ENCODE measurements at places on chromosomes 16 and 17.
A peak's percentile ranks its signal among the peaks of the same experiment; 100 is the strongest.

DNA sequence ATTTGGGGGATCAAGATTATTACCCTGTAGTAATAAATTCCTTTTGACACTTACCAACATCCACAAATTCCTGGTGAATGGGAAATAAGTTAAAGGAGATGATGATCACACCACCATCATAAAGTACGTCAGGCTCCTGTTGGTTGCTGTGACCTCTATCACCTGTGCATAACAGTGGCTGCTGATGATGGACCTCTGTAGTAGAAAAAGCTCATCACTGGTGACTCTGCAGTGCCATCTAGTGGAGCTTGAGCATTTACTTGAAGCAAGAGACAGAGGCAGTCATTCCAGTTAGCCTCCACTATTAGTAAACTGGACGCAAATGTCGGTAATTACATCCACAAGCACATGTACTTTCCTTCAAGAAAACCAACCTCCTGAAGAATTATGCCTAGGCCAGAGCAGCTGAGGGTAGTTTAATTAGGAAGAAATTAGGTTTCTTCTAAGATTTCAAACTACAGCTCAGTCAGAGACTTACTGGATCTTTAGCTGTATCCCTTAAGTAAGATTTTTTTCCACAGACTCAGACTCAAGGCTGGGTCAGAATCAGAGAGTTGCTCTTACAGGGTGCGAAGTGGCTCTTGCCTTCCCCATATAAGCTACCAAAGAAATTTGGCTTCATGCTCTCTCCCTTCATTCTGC, 39.3 kb downstream of the CYB561 start:
- peak; percentile 96 for DNase-seq

- no peak for DNase-seq
Observed at GRCh38 chr16:87647431-87648185, 45.3 kb downstream of the JPH3 start.

- DNase-seq: no peak
Observed at GRCh38 chr17:59046192-59046591, 60.5 kb downstream of the TRIM37 start.

DNA sequence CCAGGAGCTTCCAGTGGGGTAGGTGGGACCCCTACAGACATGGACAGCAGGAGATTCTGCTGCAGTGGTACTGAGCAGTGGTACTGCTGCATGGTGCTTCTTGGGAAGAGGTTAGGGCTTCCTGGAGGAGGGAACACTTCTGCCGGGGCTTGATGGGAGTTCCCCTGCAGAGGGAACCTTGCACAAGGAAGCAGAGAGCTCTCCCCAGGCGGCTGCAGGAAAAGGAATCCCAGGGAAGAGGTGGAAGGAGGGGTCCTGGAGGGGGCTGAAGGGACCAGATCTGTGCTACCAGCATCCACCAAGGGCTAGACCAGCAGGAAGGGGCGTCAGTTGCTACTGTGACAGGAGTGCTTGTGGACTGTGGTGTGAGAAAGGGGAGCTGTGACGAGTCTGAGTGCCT, 10.6 kb downstream of the RIPOR1 start:
- peak; percentile 24 for DNase-seq

DNA sequence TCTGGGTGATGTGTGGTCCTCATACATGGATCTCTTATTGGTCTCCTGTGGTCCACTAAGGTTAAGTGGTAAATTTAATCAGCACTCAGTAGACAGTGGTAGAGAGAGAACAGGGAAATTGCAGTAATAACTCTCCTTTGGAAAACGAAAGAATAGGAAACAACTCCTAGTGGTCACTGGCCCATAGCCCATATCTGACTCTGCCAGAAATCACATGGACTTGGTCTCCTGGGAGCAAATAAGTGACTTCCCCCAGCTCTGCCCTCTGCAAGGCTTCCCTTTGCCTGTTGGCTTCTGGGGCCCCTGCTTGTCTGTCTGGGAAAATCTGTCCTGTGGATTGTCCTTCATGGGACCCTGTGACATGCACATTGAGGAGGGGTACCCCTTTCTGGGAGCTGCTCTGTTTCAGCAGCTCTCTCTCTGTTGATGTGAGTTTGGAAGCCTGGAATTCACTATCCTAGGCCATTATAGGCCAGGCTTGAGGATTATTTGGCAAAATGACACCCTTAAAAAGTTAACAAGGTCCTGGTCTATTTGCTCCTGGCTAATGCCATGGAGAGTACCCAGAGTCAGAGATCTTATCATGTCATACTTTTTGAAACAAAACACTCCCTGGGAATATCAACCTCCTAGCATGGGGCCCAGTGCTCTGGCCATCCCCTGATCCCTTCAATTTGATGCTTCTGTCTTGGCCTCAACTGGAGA, 58.0 kb upstream of the HNF1B start:
- DNase-seq: no peak

GRCh38 chr17:65627108-65627507, 65.7 kb upstream of the AXIN2 start:
- no peak for DNase-seq
